ENCODE measurements at places on chromosomes 13 and 19. TPM values are rescaled to one million over a fixed set of nuclear protein-coding genes. Genes with fewer than 3 reads are reported as not detected.

The GARIN5A gene
- 0.69 TPM for total RNA-seq

The NLRP13 gene
- not detected for total RNA-seq

The MTIF3 gene
- 31.8 TPM for total RNA-seq

The SIGLEC8 gene
- total RNA-seq = not detected

The KLC3 gene
- total RNA-seq = not detected

The FFAR2 gene
- not detected for total RNA-seq

The CYP2S1 gene
- total RNA-seq = not detected

The PEAK3 gene
- total RNA-seq = not detected

The KIR3DL1 gene
- 0.38 TPM for total RNA-seq

The ZNF761 gene
- total RNA-seq = 9.7 TPM

The GRK1 gene
- not detected for total RNA-seq

The CDX2 gene
- not detected for total RNA-seq

The CCDC169 gene
- total RNA-seq = 0.10 TPM

The COX6B2 gene
- total RNA-seq = not detected

The RPL36 gene
- total RNA-seq = 1,455 TPM

The CCNE1 gene
- 32.1 TPM for total RNA-seq

The CEACAM20 gene
- not detected for total RNA-seq

The CYP2F1 gene
- not detected for total RNA-seq

The TEAD2 gene
- total RNA-seq = not detected

The ZNF813 gene
- 6.0 TPM for total RNA-seq

The AZU1 gene
- not detected for total RNA-seq

The HRC gene
- not detected for total RNA-seq

The GTPBP3 gene
- total RNA-seq = 56.8 TPM

The ADGRE2 gene
- 0.69 TPM for total RNA-seq

The CHERP gene
- 73.5 TPM for total RNA-seq

The EGLN2 gene
- total RNA-seq = 90.9 TPM

The MCF2L gene
- total RNA-seq = 8.7 TPM

The PGLYRP2 gene
- not detected for total RNA-seq

The CEACAM16 gene
- not detected for total RNA-seq

The KLHL1 gene
- not detected for total RNA-seq

The AKT2 gene
- 129 TPM for total RNA-seq

The AMH gene
- 5.9 TPM for total RNA-seq

The ZNF773 gene
- total RNA-seq = 7.0 TPM

The NLRP11 gene
- 0.06 TPM for total RNA-seq

The ZNF490 gene
- total RNA-seq = 8.1 TPM

The FGF21 gene
- not detected for total RNA-seq

The OR10H2 gene
- total RNA-seq = not detected

The BICRA gene
- total RNA-seq = 10.9 TPM

The UCHL3 gene
- total RNA-seq = 43.2 TPM

The RB1 gene
- 34.1 TPM for total RNA-seq

The ZSCAN4 gene
- total RNA-seq = not detected

Measured in activated CD8-positive, alpha-beta memory T cell treated with anti-CD3 and anti-CD28 coated beads for 36 hours (primary cell).